ENCODE measurements at places on chromosomes 7 and 10. TPM values are rescaled to one million over a fixed set of nuclear protein-coding genes. Genes with fewer than 3 reads are reported as not detected.

DNA sequence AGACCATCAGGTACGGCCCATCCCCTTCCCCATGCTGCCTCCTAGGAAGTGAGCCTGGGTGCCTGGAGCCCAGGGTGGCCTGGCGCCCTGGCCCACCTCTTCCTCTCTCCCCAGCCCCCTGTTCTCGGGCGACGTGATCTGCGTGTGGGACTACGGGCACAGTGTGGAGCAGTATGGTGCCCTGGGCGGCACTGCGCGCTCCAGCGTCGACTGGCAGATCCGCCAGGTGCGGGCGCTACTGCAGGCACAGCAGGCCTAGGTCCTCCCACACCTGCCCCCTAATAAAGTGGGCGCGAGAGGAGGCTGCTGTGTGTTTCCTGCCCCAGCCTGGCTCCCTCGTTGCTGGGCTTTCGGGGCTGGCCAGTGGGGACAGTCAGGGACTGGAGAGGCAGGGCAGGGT, 17.0 kb downstream of the ASL start:
- no peak for DNase-seq

MACROH2A2 gene
- total RNA-seq, result 17.9 TPM

GRCh38 chr10:28677888-28678686, 766 bp downstream of the BAMBI start:
- peak; percentile 31 for DNase-seq

BZW2 gene
- total RNA-seq, result 308 TPM

TIAL1 gene
- total RNA-seq, result 73.9 TPM

NEUROD6 gene
- not detected for total RNA-seq

DNA sequence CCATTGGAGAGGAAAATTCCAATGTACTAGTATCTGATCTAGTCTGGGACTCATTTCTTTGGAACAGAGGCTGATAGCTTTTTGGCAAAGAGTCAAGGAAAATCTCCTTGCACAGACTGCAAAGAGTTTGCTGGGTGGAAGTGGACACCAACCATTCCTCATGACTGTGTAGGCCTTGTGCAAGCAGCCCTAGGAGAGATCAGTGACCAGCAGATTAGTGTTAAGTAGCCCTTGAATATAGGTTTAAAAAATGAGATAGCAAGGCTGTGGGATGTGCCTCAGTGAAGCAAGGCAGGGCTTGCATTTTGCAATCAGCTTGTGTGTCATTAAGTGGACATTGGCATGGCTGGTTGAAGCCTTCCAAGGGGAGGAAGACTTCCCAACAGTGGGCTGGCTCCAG, 341.6 kb downstream of the PLXNA4 start:
- DNase-seq, result no peak

DNA sequence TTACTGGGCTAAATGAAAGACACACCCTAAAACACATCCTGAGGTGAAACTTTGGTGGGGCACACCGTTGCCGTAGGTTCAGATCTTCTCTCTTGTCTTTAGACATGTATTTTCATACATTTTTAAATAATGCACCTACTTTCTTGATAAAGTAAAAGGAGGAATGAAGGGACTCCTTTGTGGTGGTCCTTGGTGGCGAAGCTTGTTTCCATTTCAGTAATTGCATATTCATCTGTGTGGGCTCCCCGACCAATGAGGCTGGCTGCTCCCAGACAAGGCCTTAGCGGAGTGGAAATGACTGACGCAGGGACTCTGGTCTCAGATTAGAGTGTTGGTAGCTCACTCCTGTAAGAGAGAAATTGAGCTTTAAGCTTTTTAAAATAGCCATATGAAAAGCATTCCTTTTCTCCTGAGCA, 815 bp downstream of the CCSER2 start:
- no peak for DNase-seq

PRSS2 gene
- not detected for total RNA-seq

PLEKHS1 gene
- not detected for total RNA-seq

KCNMA1 gene
- total RNA-seq, result 1.8 TPM

TMEM60 gene
- 8.2 TPM for total RNA-seq

MYPN gene
- total RNA-seq, result 124 TPM
